ENCODE measurements at places on chromosomes 13 and 19. TPM values are rescaled to one million over a fixed set of nuclear protein-coding genes. Genes with fewer than 3 reads are reported as not detected.
A peak's percentile ranks its signal among the peaks of the same experiment; 100 is the strongest.

- DNase-seq = no peak
Observed at GRCh38 chr19:1062387-1063029, 4.5 kb upstream of the ARHGAP45 start.

- DNase-seq = no peak
Observed at GRCh38 chr19:52536448-52536800, 9.0 kb downstream of the ZNF808 start.

- DNase-seq = no peak
Observed at GRCh38 chr19:51325161-51325976, 13.9 kb downstream of the IGLON5 start.

DNA sequence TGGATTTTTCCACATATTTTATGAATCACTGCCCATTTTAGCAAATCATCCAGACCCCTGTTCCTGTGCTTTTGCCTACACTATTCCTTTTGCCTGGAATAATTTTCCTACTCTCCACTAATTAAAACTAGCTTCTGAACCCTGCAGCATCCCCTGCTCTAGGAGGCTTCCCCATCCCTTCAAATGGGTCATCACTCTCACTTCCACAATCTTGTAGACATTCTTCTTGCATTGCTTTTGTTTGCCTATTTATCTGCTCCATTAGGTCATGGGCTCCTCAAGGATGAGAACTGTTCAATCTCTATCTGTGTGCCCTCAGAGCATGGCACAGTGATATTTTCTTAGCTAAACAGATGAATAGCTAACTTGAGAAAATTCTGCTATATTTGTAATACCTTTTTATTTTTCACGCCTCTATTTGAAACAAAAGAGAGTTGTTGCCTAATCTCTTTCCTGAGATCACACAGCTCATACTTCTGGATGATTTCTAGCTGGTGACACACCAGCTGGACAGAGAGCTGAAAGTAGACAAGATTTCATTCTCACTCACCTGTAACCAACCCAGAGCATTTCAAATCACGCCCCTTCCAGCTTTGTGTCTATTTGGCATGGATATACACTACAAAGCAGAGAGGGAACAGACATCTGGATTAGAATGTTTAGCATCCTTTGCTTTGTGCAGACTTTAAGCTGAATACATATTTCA is 466.0 kb downstream of the FOXO1 start:
- no peak for DNase-seq

DNA sequence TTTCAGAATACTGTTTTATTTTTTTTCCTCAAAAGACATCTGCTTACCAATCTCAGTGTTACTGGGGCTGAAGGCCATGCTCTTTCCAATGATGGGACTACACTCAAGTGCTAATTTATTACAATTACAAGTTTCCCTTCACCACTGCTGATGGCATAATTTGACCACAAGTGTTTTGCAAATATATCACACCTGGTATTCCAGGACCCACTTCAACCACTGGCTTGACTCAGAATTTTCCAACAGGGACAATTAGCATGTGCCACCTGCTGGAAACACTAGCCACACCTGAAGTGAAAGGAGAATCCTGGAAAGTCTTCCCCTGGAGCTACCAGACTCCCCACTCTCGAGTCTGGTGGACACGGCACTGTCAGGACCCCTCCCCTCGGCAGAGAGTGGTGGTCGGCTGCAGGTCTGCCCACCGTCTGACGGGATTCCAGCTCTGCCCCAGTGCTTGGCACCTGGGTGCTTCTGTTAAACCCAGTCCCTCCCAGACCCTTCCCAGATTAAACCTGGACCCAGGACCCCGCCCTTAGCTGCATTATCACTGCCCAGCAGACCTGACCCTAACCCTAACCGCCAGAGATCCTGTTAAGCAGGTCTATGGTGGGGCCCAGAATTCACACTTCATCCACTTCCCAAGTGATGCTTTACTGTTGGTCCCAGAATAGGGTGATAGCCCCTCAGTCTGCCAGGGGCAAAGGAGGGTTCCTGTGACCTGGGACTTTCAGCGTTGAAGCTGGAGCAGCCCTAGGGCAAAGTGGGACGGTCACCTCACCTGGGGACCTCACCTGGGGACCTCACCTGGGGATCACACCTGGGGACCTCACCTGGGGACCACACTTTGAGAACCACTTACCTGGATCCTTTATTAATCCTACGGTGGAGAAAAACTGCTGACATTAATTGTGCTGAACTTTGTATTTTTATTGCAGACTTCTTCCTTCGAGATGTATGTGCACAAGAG is 17.6 kb upstream of the RASA3 start:
- DNase-seq = peak; percentile 24

FAM32A gene
- 59.9 TPM for total RNA-seq

KLK2 gene
- not detected for total RNA-seq

LGALS14 gene
- not detected for total RNA-seq

FGF21 gene
- not detected for total RNA-seq
